Large intestine (tissue), 12 donors: ENCODE measurements at places on chromosomes 5 and 9.

DNA sequence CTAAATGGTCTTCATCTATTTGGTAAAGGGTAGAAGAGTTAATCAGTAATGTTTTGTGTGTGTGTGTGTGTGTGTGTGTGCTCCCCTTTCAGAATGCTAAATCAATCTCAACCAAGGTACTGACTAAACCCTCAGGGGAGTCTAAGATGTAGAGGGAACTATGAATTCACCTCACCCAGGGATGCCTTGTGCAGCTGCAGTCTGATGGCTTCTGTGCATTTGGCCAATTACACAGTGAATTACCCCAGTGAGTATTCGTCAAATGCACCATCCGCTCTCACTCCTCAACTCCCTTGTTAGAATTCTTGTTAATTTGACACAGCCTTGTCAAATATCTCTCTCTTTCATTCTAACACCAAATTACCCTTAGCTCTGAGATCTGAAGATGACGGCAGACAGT lies 234.6 kb downstream of the GABRB2 start:
- no peak for DNase-seq
- H3K27me3 ChIP-seq: no peaks in the 10 kb centered on the region
- no peak overlapping the region for H3K27ac ChIP-seq
- no peaks in the 10 kb centered on the region for H3K4me1 ChIP-seq
- H3K36me3 ChIP-seq: no peaks in the 10 kb centered on the region

GRCh38 chr5:9245071-9245470 lies 300.8 kb downstream of the SEMA5A start:
- no peaks in the 10 kb centered on the region for H3K27me3 ChIP-seq
- no peak for DNase-seq
- H3K36me3 ChIP-seq: no peaks in the 10 kb centered on the region
- H3K4me1 ChIP-seq: no peaks in the 10 kb centered on the region

DNA sequence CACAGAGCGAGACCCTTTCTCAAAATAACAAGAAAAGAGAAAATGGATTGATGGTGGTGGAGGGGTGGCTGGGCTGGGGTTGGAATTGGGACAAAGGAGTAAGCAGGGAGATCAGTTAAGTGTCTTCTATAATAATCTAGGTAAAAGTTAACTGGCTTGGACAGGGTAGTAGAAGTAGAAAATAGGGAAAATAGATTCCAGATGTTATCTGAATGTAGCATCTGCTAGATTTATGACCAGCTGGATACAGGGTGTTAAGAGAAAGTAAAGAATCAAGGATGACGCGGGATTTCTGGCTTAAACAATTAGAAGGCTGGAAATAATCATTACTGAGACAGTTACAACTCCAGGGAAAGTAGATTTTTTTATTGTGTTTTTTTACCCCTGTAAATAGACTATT lies 13.0 kb downstream of the PPP6C start:
- no peaks in the 10 kb centered on the region for H3K4me1 ChIP-seq
- H3K36me3 ChIP-seq: peaks cover 4% of the 10 kb centered on the region
- no peak overlapping the region for H3K4me3 ChIP-seq

DNA sequence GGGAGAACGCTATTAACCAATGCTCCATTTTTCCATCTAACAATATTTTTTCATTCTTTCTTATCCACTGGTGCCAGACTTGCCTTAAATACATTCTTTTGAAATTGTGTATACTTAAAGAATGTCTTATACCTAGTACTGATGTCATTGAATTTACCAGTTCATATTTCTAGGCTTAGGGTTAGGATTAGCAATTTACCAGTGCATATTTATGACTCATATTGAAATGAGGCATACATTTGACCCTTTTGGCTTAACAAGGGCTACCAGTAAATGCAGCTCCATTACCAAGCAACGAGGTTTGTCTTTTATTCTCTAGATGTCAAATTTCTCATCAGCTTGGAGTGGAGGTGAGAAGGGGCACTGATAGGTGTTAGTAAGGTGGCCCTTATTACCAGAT lies 89.5 kb downstream of the CDH9 start:
- no peak overlapping the region for H3K4me3 ChIP-seq
- no peaks in the 10 kb centered on the region for H3K27me3 ChIP-seq
- no peaks in the 10 kb centered on the region for H3K36me3 ChIP-seq

DNA sequence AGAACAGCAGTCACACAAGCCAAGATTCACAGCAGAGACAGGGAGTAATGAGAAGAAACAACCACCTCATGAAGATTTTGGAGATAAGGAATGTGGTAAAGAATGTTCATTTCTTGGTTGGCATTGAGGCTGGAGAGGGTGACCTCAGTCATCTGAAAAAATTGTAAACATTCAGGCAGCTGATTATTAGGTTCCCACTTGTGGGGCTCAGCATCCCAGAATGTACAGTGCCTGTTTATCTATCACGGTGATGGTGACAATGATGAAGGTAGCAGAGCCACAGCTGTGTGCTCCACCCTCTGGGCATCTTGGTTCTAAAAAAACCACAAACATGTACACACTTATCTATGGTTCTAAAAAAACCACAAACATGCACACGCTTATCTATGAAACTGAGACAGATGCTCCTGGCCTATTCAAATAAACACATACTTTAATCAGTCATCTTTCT lies 143.9 kb upstream of the MOCS2 start:
- H3K36me3 ChIP-seq: no peaks in the 10 kb centered on the region
- DNase-seq: no peak

DNA sequence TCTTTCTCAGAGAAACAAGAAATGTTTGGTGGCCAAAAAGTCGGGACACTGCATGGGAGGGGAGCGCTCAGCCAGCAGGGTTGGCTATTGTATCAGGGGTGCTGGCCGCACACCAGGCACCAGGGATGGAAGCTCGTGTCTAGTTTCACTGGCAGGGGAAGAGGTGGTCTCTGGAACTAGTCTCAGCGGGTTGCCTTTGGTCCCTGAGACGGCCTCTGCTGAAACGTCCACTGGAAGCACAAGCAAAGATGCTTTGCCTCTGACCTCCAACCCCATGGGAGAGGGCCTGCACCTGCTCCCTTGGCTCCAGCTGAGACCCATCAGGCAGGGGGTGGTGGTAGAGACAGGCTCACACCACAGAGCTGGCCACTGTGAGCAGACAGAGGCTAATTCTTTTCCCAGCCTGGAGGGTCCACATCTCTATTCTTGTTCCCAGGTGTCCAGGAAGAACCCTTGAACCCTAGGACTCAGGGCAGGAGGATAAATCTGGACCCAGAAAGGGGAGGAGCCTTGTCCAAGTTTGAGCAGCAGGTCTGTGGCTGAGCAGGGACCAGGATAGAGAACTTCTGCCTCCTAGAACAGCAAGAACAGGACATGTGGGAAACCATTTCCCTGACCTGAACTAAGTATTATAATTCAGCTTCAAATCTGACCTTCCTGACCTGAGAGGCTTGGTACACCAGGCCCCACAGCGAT lies 102.6 kb downstream of the RGS3 start:
- H3K27ac ChIP-seq: peak overlapping the region; percentile 62
- no peaks in the 10 kb centered on the region for H3K36me3 ChIP-seq
- no peaks in the 10 kb centered on the region for H3K27me3 ChIP-seq
- H3K4me3 ChIP-seq: peak overlapping the region; percentile 38
- no peak for DNase-seq
- H3K4me1 ChIP-seq: peaks cover 36% of the 10 kb centered on the region

DNA sequence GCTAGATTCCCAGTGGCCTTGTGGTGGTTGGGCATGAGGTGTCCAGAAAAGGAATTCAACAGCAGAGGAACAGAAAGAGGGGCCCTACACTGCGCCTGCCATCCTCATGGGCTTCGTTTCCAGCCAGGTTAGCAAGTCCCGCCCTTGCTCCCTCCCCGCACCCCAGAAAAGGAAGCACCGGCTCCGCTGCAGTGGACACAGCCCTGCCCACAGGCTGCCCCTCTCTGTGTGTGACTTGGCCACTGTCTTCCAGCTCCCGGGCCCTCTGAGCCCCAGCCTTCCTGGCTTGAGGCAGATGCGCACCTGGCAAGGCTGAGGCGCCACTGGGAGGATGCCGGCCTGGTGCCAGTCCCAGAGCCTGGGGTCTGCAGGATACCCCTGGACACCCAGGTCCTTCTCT lies 305.0 kb upstream of the IRX4 start:
- no peaks in the 10 kb centered on the region for H3K4me1 ChIP-seq
- H3K4me3 ChIP-seq: no peak overlapping the region
- H3K27ac ChIP-seq: no peak overlapping the region
- peaks cover 2% of the 10 kb centered on the region for H3K27me3 ChIP-seq

- DNase-seq: no peak
- H3K4me3 ChIP-seq: no peak overlapping the region
- H3K4me1 ChIP-seq: no peaks in the 10 kb centered on the region
- peaks cover 15% of the 10 kb centered on the region for H3K36me3 ChIP-seq
These were observed 58.1 kb downstream of the ICE1 start for GRCh38 chr5:5480481-5481111.
